ENCODE measurements at places on chromosomes 4 and X.

DNA sequence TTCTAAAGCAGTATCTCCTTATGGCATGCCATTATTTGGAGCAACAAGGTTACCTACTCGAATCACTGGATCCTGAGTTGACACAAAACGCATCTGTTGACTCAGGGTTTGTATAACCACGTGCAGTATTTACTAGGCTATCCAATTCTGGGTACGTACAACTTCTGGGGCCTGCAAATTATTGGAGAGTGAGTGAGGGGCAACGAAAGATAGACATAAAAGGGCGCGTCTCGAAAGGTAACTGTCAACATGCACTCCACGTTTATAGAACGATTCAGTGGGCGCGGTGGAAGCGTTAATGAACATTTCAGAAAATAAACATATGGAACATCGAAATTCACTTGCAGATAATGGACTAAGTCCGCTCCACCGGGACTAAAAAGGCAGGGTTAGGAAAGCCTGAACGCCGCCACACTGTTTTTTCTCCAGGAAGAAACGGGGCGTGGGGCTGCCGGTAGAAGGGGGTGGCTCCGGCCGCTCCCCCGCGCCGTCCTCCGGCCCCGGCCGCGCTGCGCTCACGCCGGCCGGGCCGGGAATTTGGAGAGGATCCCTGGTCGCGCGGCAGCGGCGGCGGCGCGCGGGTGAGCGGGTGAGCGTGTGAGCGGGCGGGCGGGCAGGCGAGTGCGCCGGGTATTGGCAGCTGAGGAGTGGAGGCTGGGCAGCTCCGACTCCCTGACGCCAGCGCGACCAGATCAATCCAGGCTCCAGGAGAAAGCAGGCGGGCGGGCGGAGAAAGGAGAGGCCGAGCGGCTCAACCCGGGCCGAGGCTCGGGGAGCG lies at the start of gene SMAD1:
TSS of gene SMAD1 (plus strand) at position 690 of the 778 bp plus-strand sequence. CDS start 32,761 bp downstream, outside the sequence.
- no peak for DNase-seq

- no peak for DNase-seq
Measured at GRCh38 chr4:96150466-96150865, 310.6 kb downstream of the PDHA2 start.

GRCh38 chrX:150547375-150548115 lies 20.9 kb upstream of the MTM1 start:
- DNase-seq: no peak

DNA sequence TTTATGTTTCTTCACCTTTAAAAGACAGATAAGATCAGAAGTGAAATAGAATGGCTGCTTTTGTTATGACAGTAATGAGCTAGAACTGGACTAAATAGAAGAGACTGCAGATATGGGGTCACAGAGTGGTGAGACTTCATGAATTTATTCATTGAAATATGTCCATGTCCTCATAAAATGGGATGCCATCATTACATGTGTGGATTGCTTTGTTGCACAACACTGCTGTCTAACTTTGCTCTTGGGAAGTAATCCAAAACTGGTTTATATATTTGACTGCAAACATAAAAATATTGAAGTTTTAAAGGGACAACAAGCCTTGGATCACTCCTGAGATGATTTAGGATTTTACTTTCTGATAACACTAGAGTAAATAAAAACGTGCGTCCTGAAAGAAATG lies 209.2 kb upstream of the FAT4 start:
- DNase-seq: no peak

- no peak for DNase-seq
Measured at GRCh38 chr4:86963697-86964096, 28.9 kb downstream of the AFF1 start.

GRCh38 chr4:113659127-113659526 lies 102.4 kb downstream of the CAMK2D start:
- no peak for DNase-seq

GRCh38 chr4:41329361-41329760 lies 72.6 kb downstream of the UCHL1 start:
- DNase-seq: no peak

- no peak for DNase-seq
Measured at GRCh38 chrX:119455264-119455663, 13.0 kb upstream of the SLC25A5 start.

GRCh38 chrX:72271812-72272211 lies 5.2 kb downstream of the RPS4X start:
- DNase-seq: no peak

DNA sequence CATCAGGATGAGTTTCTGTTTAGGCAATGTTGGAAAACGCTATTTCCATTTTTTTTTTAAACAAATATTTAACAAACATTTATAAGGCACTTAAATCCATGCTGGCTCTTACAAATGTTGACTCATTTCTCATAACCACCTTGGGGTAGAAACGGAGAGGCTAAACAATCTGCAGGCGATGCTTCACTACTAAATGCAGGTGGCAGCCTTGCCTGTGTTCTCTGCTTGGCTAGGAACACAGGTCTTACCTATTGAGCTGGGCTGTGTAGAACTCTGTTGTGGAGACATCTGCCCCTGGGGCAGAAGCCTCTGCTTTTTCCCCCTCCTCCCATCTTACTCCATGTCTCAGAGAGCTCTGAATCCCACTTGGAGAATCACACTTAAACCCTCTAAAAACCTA lies 1.4 kb upstream of the CXCL1 start:
- no peak for DNase-seq

- no peak for DNase-seq
Measured at GRCh38 chr4:107497054-107497453, 223.0 kb downstream of the PAPSS1 start.

GRCh38 chrX:24133312-24133711 lies 16.2 kb upstream of the ZFX start:
- DNase-seq: no peak

DNA sequence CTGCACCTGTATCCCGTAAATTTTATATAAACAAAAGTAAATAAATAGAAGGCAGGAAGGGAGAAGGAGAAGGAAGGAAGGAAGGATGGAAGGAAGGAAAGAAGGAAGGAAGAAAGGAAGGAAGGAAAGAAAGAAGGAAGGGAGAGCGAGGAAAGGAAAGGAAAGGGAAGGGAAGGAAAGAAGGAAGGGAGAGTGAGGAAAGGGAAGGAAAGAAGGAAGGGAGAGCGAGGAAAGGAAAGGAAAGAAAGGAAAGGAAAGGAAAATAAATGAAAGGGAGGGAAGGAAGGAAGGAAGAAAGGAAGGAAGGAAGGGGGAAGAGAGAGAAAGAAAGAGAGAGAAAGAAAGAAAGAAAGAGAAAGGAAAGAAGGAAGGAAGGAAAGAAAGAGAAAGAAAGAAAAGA lies 43.0 kb upstream of the FRG1 start:
- no peak for DNase-seq

- no peak for DNase-seq
Measured at GRCh38 chrX:36501169-36501702, 506.9 kb upstream of the FAM47C start.

DNA sequence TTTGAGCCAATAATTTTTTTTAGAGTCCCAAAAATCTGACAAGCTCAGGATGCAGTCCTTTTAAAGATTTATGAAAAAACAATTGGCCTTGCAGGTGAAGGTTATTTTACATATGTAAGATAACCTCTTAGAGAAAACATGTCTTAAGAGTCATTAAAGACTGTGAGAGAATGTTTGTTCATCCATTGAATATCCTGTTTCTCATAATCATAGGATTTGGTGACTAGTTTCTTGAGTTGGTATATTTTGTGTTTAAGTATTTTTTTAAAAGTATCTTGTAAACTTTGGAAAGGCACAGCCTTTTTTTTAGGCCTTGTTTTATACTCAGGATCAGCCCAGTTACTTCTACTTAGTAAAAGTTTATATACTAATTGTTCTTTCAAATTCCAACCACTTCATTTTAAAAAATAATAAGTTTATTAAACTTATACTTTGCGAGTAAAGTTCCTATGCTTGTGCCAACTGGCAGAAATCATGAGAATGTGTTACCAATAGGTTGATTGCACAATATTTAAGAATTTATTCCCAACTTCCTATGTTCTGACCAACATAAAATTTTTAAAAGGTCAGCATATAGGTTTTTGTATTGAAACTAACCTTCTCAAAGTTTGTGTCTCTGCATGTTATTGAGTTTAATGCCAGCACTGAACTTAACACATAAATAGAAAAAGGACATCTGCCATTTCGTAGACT lies 40.0 kb upstream of the ARSJ start:
- no peak for DNase-seq

DNA sequence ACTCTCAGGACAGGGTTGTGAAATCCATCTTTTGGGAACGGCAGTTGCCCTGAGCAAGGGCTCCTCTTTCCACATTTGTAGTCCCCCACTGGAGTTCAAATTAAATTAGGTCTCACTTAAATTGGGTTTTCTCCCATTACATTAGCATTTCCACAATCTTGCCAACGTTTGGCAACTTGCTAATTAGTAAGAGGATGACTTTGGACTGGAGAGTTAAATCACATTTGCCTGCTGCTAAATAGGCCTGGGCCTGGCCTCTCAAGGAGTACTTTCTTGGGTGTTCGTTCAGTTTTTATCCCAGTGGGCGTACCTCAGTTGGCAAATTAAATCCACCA lies 33.8 kb downstream of the TNIP3 start:
- DNase-seq: no peak

- DNase-seq: no peak
Measured at GRCh38 chr4:137156054-137156453, 376.2 kb downstream of the PCDH18 start.

DNA sequence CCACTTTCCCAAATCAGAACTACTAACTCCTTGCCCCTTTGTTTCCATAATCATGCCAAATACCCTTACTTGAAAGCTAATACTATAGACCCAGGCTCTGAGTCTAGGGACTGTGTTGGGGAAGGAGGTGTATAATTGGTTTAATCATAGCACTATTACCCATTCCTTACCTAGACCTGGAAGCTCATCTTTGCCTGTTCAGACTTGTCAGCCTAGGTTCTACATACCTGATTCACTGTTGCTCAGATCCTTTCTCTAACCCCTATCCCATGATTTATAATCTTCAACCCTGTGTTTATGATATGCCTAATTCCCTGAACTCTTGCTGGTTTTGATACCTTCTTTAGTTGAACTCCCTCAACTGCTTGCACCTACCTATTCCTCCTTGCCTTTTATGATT lies 123.1 kb upstream of the GRIA3 start:
- no peak for DNase-seq

DNA sequence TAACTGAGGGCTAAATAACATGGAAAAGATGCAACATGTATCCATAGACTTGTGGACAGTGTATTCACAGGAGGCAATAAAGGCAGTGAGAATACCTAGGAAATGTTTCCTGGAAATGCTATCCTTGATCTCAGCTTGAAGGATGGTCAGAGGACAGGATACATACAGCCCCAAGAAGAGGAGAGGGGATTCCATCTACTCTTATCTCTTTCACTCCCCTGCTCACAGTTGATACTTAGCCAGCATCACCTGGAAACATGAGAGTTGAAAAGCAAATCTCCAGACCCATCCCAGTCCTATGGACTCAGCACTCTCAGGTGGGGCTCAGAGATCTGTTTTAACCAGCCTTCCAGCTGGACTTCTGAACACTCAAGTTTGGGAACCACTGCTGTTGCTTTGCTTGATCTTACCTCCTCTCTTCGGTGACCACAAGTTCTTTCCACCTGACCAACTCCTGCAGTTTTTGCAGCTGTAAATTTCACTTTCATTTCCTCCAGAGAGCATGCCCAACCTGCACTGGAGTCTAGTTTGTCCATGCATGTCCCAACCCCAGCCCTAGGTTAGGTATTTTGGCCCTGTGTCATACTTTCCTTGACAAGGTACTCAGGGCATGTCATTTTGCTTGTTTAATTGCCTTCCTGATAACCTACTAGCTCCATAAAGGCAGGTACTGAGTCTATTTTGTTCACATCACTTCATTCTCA lies 10.4 kb downstream of the RELL1 start:
- no peak for DNase-seq

DNA sequence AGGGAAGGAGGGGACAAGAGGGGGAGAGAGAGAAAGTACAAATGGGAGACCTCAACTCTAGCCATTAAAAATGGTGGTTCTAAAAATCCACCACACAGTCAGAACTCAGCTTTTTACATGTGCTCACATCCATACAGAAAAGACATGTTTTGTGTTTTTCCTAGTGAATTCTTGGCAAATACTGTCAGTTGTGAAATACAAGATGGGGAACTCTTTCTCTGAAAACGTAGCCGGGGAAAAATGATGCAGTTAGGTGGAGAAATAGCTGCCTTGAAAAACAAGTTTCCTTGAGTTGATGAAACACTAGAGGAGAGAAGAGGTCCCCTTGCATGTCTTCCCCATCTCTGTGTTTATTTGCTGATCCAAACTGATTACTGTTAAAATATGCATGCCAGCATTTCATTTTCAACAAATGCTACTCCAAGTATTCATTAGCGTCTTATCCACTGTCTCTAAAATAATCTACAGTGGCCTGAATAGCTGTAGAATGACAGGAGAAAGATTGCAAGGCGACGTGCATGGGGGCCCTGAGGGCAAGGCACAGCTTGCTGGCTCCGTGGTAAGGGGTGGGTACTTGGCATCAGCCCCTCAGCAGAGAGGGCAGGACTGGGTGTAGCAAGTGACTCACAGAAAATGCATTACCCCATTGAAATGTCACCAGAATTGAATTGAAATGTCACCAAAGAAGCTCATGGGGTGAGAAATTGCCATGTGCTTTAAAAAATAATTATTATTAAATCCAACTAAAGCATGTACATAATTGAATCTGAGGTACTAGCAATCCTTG lies 48.1 kb upstream of the TBL1X start:
- no peak for DNase-seq

DNA sequence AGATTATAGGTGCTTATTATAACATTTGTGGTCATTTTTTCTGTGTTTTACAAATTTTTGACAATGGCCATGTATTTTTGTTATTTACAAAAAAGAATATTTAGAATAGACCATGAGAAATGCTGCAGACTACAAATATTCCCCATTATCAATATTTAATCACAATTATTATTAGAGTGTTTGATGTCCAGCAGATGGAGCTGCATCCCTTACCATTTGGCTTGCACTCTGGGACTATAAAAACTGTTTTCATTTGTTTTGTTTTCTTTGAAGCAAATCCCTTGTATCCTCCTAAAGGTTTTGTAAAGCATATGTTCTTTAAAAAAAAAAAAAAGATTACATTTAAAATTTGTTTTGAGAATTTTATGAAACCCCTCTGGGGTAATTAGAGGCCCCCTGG lies 85.6 kb upstream of the CXorf66 start:
- DNase-seq: no peak

- DNase-seq: no peak
Measured at GRCh38 chr4:121479808-121480207, 99.0 kb upstream of the QRFPR start.

DNA sequence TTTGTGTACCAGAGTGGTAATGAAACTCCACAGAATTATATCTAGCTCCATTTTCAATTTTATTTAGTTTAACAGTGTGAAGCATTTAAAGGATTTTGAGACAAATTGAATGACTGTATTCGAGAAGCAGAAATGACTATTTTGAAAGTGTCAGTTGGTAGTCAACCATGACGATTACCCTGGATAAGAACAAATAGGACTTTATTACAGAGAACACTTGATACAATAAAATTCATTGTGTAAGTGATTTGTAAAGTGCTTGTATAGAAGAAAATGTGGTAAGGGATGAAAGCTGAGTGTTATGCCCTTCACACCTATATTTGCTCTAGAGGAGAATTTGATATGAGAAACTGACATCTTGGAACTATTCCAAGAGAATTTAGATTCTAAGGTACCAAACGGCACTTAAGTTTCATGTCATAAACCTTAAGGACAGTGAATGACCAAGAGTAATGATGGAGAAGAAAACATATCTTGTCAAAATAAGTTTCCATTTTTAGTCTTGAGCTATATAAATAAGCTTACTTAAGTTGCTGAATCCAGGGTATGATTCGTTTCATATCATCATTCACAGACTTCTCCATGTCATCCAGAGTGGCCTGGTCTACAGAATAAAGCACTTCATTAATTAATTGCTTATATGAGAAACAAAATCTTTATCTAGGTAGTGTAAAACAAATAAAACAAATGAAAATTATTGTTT lies 34.6 kb downstream of the MED14 start:
- DNase-seq: no peak

GRCh38 chrX:49748211-49748956 lies 52.6 kb upstream of the PAGE1 start:
- DNase-seq: no peak

Data from activated gamma-delta T cell (primary cell).